ENCODE measurements at places on chromosomes 5 and 9. TPM values are rescaled to one million over a fixed set of nuclear protein-coding genes. Genes with fewer than 3 reads are reported as not detected.
A peak's percentile ranks its signal among the peaks of the same experiment; 100 is the strongest.

DNA sequence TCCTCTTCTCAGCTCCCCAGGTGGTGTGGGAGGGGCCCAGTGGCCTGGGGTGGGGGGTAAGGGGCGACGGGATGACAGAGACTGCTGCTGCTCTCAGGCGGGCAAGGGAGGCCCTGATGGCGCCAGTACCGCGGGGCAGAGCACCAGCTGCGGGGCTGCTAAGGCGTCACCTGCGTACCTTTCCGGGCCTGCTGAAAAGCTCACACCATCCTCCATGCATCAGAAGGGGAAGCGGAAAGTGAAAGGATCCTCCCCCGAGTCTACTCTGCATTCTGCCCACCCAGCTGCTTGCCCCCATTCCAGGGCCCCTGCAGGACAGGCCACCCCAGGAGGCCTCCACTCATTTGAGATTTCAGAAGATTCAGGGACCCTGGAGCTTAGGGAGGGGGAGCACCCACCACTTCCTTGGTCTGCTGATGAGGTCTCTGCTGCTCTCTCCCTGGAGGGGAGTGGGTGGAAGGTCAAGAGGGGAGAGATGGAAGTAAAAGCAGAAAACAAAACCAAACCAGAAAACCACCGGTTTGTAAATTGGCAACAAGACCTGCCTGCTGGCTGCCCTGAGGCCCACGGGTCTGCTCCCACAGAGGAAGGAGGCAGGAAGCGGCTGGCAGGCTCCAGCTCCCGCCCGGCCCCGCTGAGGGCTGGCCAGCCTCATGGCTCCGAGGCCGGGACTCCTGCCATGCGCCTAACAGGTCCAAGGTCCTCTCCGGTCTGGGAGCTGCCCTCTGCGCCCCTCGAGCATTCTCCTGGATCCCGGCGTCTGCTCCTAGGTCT is 33.6 kb downstream of the PRRT1B start:
- no peak for DNase-seq
- H3K4me1 ChIP-seq: no peaks in the 10 kb centered on the region
- H3K4me3 ChIP-seq: no peak overlapping the region
- peaks cover 29% of the 10 kb centered on the region for H3K36me3 ChIP-seq
- H3K27me3 ChIP-seq: no peaks in the 10 kb centered on the region
- H3K27ac ChIP-seq: no peak overlapping the region

Gene TAF1L
- 0.02 TPM for total RNA-seq

DNA sequence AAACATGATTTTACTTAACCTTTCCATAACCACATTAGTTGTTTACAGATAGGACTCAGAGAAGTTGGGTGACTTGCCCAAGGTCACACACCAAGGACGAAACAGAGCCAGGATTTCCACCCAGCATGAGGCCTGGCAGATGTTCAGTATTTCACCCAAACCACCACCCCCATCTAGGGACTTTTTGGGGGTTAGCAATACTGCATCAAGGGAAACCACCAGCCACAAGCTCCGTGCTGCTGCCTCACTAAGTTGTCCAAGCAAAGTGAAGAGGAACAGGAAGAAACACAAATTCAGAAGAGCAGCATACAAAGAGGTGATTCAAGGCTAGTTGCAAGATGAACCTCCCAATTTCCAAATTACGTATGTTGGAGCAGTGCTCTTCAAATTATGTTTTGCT is 219.6 kb upstream of the RORB start:
- no peak for DNase-seq
- no peaks in the 10 kb centered on the region for H3K4me1 ChIP-seq
- no peak overlapping the region for H3K27ac ChIP-seq

- peaks cover 11% of the 10 kb centered on the region for H3K4me1 ChIP-seq
- no peaks in the 10 kb centered on the region for H3K27me3 ChIP-seq
- H3K4me3 ChIP-seq: no peak overlapping the region
- no peak for DNase-seq
- H3K36me3 ChIP-seq: no peaks in the 10 kb centered on the region
- peak overlapping the region; percentile 63 for H3K27ac ChIP-seq
These were observed 181.8 kb downstream of the ZDHHC21 start for GRCh38 chr9:14511452-14511851.

GRCh38 chr5:139900546-139901250 is 105.1 kb downstream of the PSD2 start:
- H3K4me1 ChIP-seq: no peaks in the 10 kb centered on the region
- H3K36me3 ChIP-seq: no peaks in the 10 kb centered on the region
- H3K4me3 ChIP-seq: no peak overlapping the region
- no peak overlapping the region for H3K27ac ChIP-seq
- no peak for DNase-seq
- H3K27me3 ChIP-seq: peaks cover 81% of the 10 kb centered on the region

GRCh38 chr9:80899208-80899607 is 790.1 kb downstream of the TLE1 start:
- H3K27me3 ChIP-seq: no peaks in the 10 kb centered on the region
- no peaks in the 10 kb centered on the region for H3K4me1 ChIP-seq
- H3K4me3 ChIP-seq: no peak overlapping the region

GRCh38 chr5:149432376-149432775 is 53.3 kb upstream of the IL17B start:
- DNase-seq: no peak
- H3K36me3 ChIP-seq: no peaks in the 10 kb centered on the region
- peaks cover 12% of the 10 kb centered on the region for H3K4me1 ChIP-seq
- H3K4me3 ChIP-seq: no peak overlapping the region
- H3K27ac ChIP-seq: no peak overlapping the region

GRCh38 chr9:109095321-109095720 is 24.4 kb downstream of the TMEM245 start:
- H3K4me3 ChIP-seq: no peak overlapping the region
- H3K27me3 ChIP-seq: no peaks in the 10 kb centered on the region
- H3K4me1 ChIP-seq: peaks cover 23% of the 10 kb centered on the region
- no peak overlapping the region for H3K27ac ChIP-seq
- DNase-seq: no peak

Gene LCNL1
- total RNA-seq: 0.11 TPM

DNA sequence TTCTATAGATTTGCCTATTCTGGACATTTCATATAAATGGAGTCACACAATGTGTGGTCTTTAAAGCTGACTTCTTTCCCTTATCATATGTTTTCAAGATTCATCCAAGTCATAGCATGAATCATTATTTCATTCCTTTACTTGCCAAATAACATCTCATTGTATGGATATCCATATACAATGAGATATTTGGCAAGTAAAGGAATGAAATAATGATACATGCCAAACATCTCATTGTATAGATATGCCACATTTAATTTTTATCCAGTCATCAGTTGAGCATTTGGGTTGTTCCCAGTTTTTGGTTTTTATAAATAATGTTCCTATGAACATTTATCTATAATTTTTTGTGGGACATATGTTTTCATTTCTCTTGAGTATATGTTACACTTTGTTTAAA is 20.5 kb upstream of the OR2K2 start:
- H3K27me3 ChIP-seq: no peaks in the 10 kb centered on the region
- H3K27ac ChIP-seq: no peak overlapping the region
- H3K4me3 ChIP-seq: no peak overlapping the region
- H3K36me3 ChIP-seq: no peaks in the 10 kb centered on the region
- no peak for DNase-seq
- no peaks in the 10 kb centered on the region for H3K4me1 ChIP-seq

GRCh38 chr5:134290443-134290842 is 64.6 kb upstream of the PPP2CA start:
- no peak overlapping the region for H3K27ac ChIP-seq
- no peak for DNase-seq
- H3K36me3 ChIP-seq: no peaks in the 10 kb centered on the region

DNA sequence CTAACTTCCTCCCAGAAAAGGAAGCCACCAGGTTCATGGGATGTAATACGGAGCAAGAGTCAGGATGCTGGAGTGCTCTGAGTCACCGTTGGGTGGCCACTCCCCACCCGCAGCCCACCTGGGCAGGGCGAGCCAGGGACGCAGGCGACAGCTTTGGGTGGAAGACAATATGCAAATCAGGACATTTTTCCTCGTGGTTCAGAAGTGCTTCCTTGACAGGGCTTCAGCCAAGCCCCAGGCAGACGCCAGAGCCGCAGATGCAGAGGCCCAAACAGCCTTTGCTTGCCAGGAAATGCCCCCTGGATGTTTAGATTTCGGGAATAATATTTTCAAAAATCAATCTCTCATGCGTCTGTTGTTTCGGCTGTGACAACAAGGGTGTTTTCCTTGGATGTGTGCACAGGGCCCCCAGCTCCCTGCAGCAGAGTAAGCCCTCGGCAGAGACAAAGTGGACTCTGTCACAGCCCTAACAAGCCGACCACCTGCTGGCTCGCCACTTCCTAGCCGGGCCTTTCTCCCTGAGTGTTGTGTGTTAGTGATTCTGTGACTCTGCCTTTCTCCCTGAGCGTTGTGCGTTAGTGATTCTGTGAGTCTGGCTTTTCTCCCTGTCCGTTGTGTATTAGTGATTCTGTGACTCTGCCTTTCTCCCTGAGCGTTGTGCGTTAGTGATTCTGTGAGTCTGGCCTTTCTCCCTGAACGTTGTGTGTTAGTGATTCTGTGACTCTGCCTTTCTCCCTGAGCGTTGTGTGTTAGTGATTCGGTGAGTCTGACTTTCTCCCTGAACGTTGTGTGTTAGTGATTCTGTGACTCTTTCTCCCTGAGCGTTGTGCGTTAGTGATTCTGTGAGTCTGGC is 11.8 kb upstream of the SLC9A3 start:
- peaks cover 71% of the 10 kb centered on the region for H3K27me3 ChIP-seq
- DNase-seq: no peak
- H3K27ac ChIP-seq: no peak overlapping the region
- no peaks in the 10 kb centered on the region for H3K36me3 ChIP-seq

DNA sequence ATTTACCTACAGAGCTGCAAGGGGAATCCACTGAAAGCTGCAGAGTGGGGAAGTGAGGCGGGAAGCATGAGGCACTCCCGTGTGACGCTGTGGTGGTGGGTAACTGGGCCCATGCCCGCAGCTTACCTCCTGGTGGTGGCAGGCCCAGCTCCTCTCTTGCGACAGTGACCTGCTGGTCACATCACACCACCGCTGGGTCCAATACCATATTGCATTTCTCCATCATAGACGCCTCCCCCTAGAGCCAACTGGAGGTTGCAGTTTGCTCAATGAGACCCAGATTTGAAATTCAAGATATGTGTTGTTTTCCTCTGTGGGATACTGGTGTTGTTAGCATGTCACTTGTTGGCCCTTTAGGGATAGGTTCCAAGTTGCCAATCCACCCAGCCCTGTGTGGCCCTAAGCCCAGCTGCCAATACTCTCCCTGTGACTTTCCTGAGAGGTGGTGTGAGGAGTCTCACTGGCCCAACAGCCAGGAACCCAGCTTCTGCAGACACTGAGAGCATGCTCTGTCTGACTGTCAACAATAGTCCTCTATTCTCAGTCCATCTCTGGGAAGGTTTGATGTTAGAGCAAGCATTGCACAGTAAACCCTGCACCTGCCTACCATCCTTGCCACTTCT is 428.3 kb downstream of the GADD45G start:
- no peak for DNase-seq
- H3K36me3 ChIP-seq: no peaks in the 10 kb centered on the region
- no peak overlapping the region for H3K4me3 ChIP-seq

Gene ISL1
- not detected for total RNA-seq

- no peak for DNase-seq
- no peaks in the 10 kb centered on the region for H3K27me3 ChIP-seq
- H3K27ac ChIP-seq: peak overlapping the region; percentile 69
- H3K4me1 ChIP-seq: peaks cover 25% of the 10 kb centered on the region
These were observed 830 bp downstream of the S100Z start for GRCh38 chr5:76850543-76851145.

Gene LRRTM2
- total RNA-seq: not detected
